ENCODE measurements at places on chromosomes 4 and X.

GRCh38 chrX:9604111-9604907, 139.5 kb downstream of the TBL1X start:
- DNase-seq = no peak

DNA sequence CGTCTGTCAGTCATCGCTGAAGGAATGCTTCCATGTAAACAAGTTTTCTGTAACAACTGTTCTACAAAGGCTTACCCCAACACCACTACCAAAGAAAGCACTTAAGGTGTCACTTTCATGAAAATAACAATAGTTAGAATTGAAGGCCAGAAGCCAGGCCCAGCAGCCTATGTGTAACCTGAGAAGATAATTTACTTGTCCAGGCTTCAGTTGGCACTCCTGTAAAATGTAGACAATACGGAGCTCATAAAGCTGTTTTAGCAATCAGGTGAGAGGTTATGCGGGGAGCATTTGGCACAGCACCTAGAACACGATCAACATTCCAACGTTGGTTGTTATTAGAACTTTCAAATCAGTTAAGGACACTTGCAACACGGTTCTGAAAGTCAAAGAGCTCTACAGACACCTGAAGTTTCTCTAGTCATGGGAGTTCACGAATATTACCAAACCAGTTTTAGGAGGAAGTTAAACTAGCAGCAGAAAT, 15.7 kb downstream of the ADGRA3 start:
- no peak for DNase-seq

DNA sequence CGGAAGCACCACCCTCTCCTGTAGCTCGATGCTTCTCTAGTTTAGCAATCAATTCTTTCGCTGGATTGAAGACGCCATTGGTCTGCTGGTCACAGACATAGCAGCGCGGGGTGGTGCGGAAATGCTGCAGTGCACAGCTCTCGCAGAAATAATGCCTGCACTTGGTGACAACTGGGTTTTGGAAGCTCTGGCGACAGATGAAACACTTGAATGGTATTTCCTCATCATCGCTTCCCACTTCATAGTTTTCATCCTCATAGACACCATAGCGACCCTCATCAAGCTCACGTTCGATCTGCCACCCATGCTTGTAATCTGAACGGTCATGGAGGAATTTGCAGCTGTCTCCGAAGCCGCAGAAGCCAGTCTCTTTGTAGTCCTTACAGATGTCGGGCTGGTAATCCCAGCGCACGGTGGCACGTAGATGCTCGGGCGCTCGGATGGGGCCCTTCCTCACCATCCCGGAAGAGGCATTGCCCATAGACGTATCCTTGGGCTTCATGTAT, 854 bp downstream of the RNF113A start:
- DNase-seq = no peak

- DNase-seq = peak; percentile 20
Observed at GRCh38 chr4:6892190-6892908, 17.3 kb upstream of the TBC1D14 start.

- DNase-seq = no peak
Observed at GRCh38 chr4:83208371-83209365, 75.9 kb downstream of the COQ2 start.

DNA sequence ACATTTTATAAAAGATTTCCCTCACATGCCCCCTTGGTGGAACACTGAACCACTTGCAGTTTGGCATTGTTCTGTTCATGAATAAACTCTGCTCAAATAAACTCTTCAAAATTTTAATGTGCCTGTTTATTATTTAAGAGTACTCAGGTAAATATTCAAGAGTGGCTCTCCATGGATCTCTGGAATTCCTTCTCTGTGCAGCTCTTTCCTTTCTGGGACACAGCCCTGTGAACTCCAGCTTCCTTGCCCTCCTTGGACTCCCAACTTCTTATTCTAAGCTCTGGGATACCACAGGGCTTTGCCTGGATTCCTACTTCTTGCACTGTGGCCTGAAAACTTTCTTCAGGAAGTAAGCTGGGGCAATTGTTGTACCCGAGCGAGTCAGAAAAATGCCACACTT, 8.3 kb downstream of the BEX3 start:
- DNase-seq = no peak

DNA sequence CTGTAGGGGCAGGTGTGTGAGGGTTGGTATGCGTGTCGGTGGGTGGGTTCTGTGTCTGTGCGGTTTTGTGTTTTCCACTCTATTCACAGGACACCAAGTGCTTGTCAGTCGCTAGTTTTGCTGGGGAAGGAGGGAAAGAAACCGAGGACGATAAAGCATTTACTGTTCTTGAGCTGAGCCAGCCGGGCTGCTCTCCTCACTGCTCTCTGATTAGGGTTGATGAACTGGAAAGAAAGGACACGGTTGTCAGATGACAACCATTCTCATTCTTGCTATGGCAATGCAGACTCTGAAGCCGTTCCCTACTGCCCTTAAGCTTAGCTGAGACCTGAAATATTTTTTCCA, 832 bp downstream of the EGFL6 start:
- DNase-seq = no peak

DNA sequence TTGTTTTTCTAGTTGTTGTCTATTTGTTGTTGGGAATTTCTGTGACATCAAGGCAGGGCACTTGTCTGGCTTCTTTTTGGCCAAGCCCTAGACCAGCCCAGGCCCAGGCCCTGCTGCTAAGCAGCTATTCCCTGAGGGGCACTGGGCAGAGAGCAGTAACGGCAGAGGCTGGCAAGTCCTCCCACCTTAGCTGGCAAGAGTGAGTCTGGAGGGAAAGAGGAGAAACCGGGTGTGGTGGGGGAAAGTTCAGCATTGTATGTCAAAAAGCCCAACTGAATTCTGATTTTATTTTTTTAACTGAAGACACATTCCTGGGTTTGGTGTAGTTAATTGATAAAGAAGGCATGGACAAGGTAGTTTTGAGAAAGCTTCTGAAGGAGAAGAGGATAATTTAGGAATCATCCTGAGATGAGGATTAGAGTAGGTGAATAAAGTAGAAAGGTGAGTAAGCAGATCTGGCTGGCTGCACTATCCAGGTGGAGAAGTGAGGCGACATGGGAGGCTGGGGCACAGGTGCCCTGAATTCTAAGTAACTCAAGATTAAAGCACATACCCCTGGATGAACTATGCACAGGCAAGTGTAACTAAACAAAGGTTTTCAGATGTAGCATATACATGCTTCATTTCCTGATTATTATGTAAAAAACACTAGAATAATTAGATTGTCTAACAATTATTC, 57.4 kb downstream of the TAPT1 start:
- no peak for DNase-seq

DNA sequence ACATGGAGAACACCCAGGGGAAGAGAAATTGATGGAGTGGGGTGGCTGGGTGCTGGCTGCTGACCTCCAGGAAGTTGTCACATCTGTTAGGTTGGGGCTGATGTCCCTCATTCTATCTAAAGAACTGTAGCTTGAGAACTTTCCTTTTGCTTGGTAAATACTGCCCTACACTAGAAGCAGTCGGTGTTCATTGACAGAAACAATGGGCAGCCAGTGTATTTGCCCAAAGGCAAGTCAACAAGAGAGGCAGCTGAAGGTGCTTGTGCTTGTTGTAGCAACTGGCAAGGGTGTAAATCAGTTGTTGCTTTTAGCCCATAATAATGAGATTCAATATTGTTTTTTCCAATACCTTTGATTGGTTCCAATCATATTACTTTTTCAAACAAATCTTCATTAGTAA, 956 bp downstream of the TMEM154 start:
- no peak for DNase-seq

GRCh38 chr4:7276515-7276914, 84.2 kb downstream of the SORCS2 start:
- no peak for DNase-seq

DNA sequence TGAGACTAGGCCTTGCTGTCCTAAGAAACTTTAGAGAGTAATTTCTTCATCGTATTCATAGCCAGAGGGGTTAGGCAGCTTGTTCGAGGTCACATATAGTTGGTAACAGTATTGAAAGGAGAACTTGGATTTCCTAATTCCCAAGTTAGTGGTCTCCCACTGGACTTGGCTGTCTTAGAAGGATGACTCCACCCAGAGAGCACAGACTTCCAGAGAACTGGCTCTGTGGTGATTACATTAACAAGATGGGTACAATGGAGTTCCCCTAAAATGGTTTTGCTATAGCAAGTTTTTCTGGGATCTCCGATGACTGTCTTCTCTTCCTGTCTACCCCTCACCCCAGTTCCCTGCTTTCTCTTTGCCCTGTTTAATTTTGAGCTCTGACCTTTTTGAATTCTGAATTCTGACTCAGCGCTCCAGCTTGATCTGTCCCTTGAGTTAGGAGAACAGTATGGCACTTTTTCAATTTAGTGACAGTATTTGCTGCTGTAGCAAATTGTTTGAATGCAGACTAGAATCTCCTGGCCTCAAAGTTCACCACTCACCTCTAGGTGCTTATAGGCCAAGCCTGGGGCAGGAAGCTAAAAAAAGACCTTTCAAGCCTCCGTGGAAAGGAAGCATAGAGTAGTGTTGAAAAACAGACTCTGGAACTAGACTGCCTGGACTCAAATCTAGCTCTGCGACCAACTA, 6.9 kb downstream of the MSN start:
- no peak for DNase-seq

DNA sequence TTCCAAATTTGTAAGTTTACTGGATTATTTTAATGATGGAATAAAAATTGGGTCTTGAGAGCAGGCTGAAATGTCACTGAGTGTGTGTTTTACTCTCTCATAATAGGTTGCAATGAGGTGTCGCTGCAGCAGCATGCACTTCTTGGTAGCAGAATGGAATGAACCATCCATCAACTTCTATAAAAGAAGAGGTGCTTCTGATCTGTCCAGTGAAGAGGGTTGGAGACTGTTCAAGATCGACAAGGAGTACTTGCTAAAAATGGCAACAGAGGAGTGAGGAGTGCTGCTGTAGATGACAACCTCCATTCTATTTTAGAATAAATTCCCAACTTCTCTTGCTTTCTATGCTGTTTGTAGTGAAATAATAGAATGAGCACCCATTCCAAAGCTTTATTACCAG, 2.6 kb downstream of the SAT1 start:
- no peak for DNase-seq

DNA sequence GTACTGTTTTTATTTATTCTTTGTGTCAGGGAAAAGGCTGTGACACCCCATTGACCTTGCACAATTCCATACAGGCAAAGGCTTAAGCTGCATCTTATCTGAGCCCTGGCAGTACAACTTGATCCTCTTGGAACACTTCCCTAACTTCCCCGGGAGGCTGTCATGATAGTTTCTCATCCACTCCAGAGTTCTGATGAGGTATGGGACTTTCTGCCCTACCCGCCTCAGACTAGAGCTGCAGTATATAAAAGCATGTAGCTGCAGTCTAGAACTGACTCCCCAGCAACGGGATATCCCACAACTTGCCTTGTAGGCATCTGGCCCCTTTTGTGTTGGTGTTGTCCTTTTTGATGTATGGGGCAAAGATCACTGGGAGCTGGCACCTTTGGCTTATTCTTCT, 72.7 kb downstream of the FNIP2 start:
- DNase-seq = no peak

GRCh38 chr4:156771171-156771837, 200.3 kb downstream of the PDGFC start:
- DNase-seq = no peak

GRCh38 chr4:124737619-124738018, 25.1 kb upstream of the ANKRD50 start:
- DNase-seq = no peak

GRCh38 chr4:28167411-28167810, 1306.8 kb downstream of the STIM2 start:
- DNase-seq = no peak

DNA sequence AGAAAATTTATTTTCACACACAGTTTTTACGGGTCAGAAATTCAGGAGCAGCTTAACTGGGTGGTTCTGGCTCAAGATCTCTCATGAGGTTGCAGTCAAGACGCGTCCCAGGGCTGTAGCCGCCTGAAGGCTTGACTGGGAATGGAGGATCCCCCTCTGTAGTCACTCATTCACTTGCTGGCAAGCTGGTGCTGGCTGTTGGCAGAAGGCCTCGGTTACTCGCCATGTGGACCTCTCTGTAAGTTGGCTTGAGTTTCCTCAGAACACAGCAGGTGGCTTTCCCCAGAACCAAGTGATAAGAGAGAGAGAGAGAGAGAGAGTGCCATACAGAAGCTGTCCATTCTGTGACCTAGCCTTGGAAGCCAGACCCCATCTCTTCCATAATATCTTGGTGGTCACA, 132.8 kb downstream of the DCLK2 start:
- no peak for DNase-seq
